ENCODE measurements at places on chromosomes 12 and 14.

- DNase-seq: no peak
Observed at GRCh38 chr12:21580748-21581516, 23.7 kb downstream of the GYS2 start.

GRCh38 chr12:94157981-94158411 is 9.6 kb downstream of the PLXNC1 start:
- DNase-seq: no peak

DNA sequence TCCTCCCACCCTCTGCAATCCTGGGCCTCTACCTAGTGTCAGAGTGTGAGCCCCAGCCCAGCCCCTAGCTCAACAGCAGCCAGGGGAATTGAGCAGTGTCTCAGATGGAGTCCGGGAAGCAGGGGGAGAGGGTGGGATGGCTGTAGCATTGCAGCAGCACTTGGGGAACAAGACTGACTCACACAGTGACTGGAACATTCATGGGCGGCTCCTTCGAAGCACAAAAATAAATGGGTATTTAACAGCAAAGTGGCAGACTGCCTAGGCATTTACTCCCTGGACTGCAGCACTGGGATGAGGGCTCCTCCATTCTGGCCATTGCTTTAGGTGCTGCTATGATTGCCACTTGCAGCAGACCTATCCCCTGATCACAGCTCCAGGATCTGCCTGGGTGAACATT is 46.0 kb upstream of the STK38L start:
- no peak for DNase-seq

GRCh38 chr12:121943926-121944325 is 25.5 kb downstream of the CFAP251 start:
- DNase-seq: no peak

GRCh38 chr14:74879427-74880182 is 2.1 kb upstream of the DLST start:
- no peak for DNase-seq

GRCh38 chr12:78385541-78385940 is 479.0 kb upstream of the SYT1 start:
- DNase-seq: no peak

GRCh38 chr12:6532927-6533652 is 1.2 kb upstream of the GAPDH start:
- DNase-seq: no peak

DNA sequence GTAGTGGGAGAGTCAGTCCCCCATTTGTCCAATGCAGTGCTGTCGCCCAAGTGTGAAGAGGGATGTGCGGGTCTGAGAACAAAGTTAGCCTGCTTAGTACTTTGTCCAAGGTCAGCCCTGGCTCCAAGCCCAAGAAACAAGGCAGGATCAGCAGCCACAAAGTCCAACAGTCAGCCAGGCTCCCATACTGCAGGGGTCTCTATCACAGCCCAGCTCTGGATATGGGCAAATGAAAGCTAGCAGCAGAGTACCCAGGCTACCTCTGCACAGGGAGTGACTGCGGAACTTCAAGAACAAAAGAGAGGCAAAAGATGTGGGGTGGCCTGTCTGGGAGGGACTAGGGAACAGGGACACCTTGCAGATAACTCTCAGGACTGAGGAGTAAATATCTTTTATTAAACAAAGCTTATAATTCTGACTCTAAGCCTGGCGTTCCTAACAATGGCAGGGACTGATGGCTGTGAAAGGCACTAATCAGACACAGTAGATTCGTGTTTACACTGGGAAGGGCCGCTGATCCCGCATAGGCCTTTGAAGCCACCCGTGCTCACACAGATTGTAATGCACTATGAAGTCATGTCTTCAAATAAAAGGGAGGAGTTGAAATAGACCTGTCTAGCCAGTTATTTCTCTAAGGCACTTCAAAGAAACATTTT is 91.0 kb upstream of the EEA1 start:
- DNase-seq: no peak

DNA sequence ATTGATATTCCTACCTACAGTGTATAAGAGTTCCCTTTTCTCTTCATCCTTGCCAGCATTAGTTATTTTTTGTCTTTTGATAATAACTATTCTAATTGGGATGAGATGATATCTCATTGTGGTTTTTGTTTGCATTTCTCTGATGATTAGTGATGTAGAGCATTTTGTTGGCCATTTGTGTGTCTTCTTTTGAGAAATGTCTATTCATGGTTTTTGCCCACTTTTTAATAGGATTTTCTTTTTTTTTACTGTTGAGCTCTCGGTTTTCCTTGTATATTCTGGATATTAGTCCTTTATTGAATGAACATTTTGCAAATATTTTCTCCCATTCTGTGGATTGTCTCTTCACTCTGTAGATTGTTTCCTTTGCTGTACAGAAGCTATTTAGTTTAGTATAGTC is 79.6 kb upstream of the AMIGO2 start:
- DNase-seq: no peak

- no peak for DNase-seq
Observed at GRCh38 chr14:57640036-57640435, 146.4 kb upstream of the CCDC198 start.

DNA sequence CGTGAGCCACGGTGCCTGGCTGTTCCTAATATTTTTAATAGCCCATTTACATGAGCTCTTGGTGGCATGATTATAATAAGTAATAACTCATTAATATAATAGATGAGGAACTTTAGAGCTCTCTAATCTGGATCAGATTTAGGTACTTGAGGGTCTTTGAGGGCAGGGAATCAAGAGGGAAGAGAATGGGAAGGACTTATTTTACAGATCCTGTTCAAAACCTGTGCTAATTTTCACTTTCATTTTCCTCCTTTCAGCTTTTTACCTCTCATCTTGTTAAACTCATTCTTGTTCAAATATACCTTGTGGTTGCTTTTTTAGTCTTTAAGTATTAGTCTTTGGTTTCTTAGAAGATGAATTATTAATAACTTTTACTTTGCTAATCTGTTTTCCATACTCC is 5.6 kb downstream of the NECAP1 start:
- DNase-seq: no peak

DNA sequence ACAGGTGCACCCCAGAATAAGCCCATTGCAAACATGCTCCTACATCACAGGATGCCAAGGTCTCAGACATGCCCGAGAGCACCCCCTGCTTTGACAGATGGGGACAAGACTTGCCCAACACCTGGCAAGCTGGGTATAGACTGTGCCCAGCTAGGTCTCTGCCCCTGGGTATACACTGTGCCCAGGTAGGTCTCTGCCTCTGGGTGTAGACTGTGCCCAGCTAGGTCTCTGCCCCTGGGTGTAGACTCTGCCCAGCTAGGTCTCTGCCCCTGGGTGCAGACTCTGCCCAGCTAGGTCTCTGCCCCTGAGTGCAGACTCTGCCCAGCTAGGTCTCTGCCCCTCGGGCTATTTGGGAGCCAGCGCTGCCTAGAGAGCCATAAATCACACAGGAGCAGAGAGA is 85.9 kb downstream of the CCDC88C start:
- DNase-seq: no peak

DNA sequence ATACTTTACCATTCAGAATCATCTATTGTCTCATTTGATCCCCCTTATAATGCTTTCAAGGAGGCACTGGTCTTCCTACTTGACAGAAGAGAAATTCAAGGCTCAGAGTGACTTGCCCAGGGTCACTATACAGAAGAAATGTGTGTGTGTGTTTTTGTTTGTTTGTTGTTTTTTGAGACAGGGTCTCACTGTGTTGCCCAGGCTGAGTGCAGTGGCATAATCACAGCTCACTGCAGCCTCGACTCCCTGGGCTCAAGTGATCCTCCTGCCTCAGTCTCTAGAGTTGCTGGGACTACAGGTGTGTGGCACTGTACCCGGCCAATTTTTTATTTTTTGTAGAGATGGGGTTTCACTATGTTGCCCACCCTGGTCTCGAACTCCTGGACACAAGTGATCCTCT is 22.9 kb downstream of the IRF2BPL start:
- DNase-seq: no peak

- DNase-seq: no peak
Observed at GRCh38 chr12:3190101-3190500, 112.9 kb downstream of the TSPAN9 start.

DNA sequence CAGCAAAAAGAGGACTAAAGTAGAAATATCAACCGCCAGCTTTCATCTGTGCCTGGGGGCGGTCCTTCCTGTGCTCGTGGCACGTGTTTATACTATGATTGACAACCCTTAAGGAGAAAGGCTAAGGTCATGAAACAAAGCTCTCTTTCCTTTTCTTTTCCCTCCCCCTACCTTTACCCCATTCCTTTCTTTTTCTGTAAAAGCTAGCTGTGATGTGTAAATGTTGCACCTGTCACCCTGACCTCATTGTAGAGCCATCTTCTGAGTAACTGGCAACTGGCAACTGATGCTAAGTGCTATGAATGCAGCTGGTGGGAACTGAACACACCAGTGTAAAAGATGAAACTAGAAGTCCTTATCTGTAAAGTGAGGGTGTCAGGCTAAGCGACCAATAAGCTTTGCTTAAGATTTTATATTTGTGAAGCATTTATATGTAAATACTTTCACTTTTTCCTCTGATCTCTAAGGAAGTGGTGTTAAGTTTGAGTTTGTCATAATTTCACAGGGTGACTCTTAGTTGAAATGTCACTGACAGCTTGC is 102.8 kb upstream of the BCAT1 start:
- no peak for DNase-seq

- no peak for DNase-seq
Observed at GRCh38 chr12:79766705-79767464, 76.1 kb upstream of the PAWR start.

DNA sequence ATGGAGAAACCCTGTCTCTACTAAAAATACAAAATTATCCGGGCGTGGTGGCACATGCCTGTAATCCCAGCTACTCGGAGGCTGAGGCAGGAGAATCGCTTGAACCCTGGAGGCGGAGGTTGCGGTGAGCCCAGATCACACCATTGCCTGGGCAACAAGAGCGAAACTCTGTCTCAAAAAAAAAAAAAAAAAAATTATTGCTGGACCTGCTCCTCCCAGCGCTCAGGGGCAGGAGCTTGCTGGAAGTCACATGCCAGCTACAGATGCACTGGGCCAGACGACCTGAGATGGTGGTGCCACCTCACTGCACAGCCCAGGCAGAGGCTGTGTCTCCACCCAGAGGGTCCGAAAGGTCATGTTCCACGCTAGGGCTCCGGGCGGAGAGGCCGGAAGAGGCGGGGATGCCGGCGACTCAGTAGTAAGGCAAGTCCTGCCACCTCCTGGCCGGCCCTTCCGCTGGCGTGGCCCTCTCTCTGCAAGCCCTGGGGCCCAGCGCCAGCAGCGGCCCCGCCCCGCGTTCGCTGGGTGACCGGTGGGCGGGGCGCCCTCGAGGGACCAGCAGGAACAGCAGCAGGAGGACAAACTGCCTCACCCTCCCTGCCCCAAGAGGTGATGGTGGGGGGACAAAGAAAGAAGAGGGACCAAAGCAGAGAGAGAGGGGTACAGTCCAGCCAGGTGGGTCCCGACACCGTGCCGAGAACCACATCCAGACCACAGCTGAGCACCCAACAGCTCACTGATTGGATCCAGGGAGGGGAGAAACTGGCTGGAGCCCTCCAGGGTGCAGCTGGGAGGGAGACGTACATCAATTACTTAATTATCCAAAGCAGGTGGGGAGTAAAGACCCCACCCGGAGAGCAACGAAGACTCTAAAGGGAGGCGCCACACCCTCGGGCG is 3.6 kb upstream of the RHOF start:
- DNase-seq: no peak

DNA sequence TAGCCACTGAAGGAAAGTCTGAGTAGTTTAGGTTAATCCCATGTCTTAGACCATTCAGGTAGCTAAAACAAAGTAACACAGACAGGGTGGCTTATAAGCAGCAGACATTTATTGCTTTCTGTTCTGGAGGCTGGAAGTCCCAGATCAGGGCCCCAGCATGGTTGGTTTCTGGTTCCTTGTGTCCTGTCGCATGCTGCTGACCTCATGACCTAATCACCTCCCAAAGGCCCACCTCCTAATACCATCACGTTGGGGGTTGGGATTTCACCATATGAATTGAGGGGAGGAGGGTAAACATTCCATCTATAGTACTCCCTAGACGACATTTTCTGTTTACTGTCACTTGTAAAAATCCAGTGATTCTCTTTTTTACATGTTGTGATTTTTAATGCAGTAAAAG is 148.6 kb downstream of the FBXL14 start:
- no peak for DNase-seq

DNA sequence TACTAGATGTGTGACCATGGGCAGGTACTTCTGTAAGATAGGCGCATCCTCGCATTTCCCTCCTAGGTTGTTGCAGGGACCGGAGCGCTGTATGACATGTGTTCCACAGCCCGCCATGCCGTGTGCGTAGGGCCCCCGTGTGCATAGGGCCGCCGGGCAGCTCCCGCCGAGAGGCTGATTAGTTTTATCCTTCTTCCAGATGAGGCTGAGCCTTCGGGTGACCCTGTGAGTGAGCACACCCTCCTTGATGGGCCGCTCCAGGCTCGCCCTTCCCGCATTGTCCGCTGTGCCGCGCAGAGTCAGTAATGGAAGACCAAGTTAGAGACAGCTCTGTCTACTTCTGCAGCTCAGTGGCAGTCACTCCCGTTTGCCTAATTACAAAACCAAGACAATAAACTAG is 72.9 kb upstream of the DYNC1H1 start:
- no peak for DNase-seq

DNA sequence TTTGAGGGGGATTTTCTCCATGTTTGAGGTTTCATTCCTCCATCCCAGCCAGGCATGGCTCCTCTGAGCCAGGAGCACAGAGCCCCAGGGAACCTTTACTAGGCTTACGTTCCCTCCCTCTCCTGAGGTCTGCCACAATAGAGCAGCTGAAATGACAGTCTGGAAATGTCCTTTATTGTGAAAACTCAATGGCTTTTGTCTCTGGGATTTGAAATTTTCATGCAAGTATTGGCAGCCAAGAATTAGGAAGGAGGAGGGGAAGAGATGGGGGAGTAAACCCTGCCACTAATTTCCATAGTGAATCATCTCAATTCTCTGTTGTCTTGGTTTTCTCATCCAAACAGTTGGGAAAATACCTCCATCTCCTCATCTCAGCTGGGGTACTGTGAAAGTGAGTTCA is 2.6 kb upstream of the PLEKHG3 start:
- no peak for DNase-seq

DNA sequence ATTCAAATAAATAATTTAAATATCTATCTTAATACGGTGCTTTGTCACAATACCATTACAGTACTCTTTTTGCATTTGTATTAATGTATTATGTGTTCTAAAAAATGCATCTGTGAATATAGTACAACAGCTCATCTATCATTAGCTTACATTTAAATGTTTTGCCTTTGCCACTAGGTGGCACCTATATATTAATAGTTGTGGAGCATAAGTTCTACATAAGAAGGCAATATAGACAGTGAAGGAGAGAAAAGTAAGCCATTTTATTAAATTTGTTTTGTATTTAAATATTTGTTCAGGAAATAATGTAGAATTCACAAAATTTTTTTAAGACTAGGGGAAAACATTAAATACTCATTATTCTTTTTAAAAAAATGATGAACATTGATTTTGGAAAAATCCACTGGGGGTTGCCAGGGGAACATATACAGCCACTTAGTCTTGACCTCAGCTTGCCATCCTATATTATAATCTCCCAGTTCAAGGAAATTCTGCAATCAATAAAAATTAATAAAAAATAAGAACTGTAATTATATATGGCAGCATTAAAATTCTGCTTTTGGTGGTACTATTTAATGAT is 9.8 kb downstream of the CCER1 start:
- no peak for DNase-seq
